ENCODE measurements at places on chromosomes 6 and 20.

DNA sequence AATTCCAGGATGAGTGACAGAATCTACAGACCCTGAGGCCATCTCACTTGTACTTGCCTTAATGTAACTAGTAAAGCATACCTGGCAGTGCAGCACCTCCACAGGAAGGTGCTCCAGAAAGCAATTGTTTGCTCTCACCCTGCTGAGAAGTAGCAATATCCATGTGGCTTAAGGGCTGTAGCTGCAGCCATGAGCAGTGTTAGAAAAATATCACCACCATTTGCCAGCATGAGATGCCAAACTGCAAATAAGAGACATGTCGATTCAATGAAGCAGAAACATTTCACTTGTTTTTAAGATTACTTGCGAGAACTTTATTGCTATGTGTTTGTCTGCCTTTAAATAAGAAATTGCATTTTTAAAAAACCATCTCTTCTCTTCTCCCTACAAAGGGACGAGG, 151.5 kb downstream of the PRL start:
- no peak overlapping the region for H3K27ac ChIP-seq
- H3K36me3 ChIP-seq: no peaks in the 10 kb centered on the region
- H3K4me3 ChIP-seq: no peak overlapping the region
- no peak for DNase-seq
- peaks cover 5% of the 10 kb centered on the region for H3K4me1 ChIP-seq

GRCh38 chr6:150435832-150436231, 67.0 kb downstream of the IYD start:
- DNase-seq: no peak
- H3K4me3 ChIP-seq: no peak overlapping the region
- peaks cover under 1% of the 10 kb centered on the region for H3K27me3 ChIP-seq
- H3K4me1 ChIP-seq: no peaks in the 10 kb centered on the region

DNA sequence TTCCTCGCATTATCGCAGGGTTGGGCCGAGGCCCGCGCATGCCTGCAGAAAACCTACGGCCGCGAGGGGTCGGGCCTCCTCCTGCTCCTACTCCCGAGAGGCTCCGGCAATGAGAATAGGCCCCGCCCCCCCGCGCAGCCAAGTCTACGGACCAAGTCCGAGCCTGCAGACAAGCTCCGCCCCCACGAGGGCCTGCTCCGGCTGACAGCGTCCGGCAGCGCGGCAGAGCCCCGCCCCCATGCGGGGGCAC, 3.1 kb upstream of the GPSM3 start:
- H3K4me3 ChIP-seq: peak overlapping the region; percentile 95
- peak overlapping the region; percentile 99 for H3K27ac ChIP-seq
- H3K36me3 ChIP-seq: peaks cover 10% of the 10 kb centered on the region

GRCh38 chr20:49045440-49046086, 549 bp upstream of the CSE1L start:
- peak; percentile 63 for DNase-seq
- H3K36me3 ChIP-seq: peaks cover 25% of the 10 kb centered on the region
- peaks cover 34% of the 10 kb centered on the region for H3K4me1 ChIP-seq
- H3K27me3 ChIP-seq: no peaks in the 10 kb centered on the region

DNA sequence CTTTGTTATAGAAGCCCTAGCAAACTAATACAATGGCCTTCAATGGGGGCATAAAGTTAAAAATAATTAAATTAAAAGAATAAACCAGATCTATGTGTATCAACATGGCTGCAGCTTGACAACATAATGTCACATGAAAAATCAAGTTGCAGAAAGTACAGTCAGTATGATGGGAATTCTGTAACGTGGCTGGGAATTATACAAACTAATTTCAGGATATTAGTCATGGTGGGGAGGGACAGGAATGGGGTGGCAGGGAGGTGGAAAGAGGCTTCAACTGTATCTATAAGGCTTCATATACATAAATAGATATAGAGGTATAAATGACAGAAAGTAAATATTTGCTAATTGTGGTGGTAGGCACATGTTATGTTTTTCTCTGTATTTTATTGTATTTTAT, 107.1 kb downstream of the UNC5CL start:
- no peak for DNase-seq
- H3K27me3 ChIP-seq: peaks cover 18% of the 10 kb centered on the region
- H3K4me1 ChIP-seq: no peaks in the 10 kb centered on the region
- no peak overlapping the region for H3K27ac ChIP-seq

GRCh38 chr6:165556116-165556843, 106.8 kb downstream of the PDE10A start:
- no peak overlapping the region for H3K4me3 ChIP-seq
- H3K27me3 ChIP-seq: no peaks in the 10 kb centered on the region
- H3K4me1 ChIP-seq: no peaks in the 10 kb centered on the region
- no peak overlapping the region for H3K27ac ChIP-seq

DNA sequence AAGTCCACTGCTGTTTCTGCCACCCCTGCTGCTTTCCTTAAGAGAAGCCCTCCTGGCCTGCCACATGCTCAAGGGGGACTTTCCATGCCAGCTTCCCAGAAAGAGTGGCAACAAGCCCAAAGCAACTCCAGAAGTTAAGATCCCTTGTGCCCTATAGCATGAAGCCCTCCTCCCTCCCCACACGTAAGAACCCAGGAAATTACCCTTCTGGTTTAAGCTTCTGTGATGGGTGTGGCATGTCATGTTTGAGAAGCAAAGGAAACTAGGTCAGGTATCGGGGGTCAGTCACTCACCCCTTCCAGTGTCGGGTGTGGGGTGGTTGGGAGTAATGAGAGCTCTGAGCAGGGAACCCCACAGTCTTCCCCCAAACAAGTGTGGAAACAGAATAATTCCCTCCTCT, 196.1 kb downstream of the LRFN2 start:
- no peak overlapping the region for H3K4me3 ChIP-seq
- H3K36me3 ChIP-seq: no peaks in the 10 kb centered on the region
- DNase-seq: no peak
- H3K27me3 ChIP-seq: peaks cover 39% of the 10 kb centered on the region
- H3K4me1 ChIP-seq: peaks cover 12% of the 10 kb centered on the region

GRCh38 chr6:89313006-89313405, 2.1 kb downstream of the GABRR2 start:
- H3K36me3 ChIP-seq: peaks cover 6% of the 10 kb centered on the region
- no peak overlapping the region for H3K4me3 ChIP-seq
- no peak for DNase-seq
- no peak overlapping the region for H3K27ac ChIP-seq
- no peaks in the 10 kb centered on the region for H3K27me3 ChIP-seq
- H3K4me1 ChIP-seq: no peaks in the 10 kb centered on the region

- peaks cover 8% of the 10 kb centered on the region for H3K27me3 ChIP-seq
- no peak overlapping the region for H3K27ac ChIP-seq
- H3K36me3 ChIP-seq: no peaks in the 10 kb centered on the region
- no peak for DNase-seq
- H3K4me3 ChIP-seq: no peak overlapping the region
Measured at GRCh38 chr20:49399329-49399728, 83.1 kb downstream of the KCNB1 start.

GRCh38 chr20:7220755-7221154, 453.3 kb downstream of the BMP2 start:
- no peak overlapping the region for H3K4me3 ChIP-seq
- H3K27me3 ChIP-seq: no peaks in the 10 kb centered on the region
- no peaks in the 10 kb centered on the region for H3K36me3 ChIP-seq
- DNase-seq: no peak
- no peaks in the 10 kb centered on the region for H3K4me1 ChIP-seq

GRCh38 chr6:6738922-6739716, 150.6 kb downstream of the LY86 start:
- DNase-seq: no peak
- peaks cover 2% of the 10 kb centered on the region for H3K4me1 ChIP-seq
- no peaks in the 10 kb centered on the region for H3K36me3 ChIP-seq
- peaks cover 65% of the 10 kb centered on the region for H3K27me3 ChIP-seq
- H3K4me3 ChIP-seq: no peak overlapping the region
- H3K27ac ChIP-seq: no peak overlapping the region

DNA sequence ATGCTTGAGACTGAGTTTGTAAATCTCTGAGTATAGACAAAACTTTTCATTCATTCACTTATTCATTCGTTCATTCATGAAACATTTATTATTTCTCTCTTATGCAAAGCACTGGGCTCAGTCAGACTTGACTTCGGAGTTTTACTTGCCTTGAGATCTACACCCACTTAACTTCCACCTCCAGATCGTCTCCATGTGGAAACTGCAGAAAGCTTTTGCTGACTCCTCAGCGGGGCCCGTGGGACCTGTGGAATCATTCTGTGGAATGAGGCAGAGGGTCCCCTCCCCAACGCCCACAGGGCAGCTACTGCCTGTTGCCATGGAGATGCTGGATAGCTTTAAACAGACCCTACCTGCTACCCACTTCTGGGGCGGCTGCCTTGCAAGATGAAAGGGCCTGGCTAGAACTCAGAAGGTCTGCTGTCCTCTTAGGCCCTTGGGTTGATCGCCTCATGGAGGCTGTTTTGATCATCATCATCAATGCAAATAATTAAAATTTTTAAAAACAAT, 66.4 kb upstream of the KCNG1 start:
- H3K4me3 ChIP-seq: no peak overlapping the region
- H3K4me1 ChIP-seq: peaks cover 6% of the 10 kb centered on the region
- DNase-seq: no peak
- H3K27me3 ChIP-seq: peaks cover 61% of the 10 kb centered on the region
- no peak overlapping the region for H3K27ac ChIP-seq

GRCh38 chr20:32473231-32474008, 111.7 kb downstream of the NOL4L start:
- H3K27ac ChIP-seq: no peak overlapping the region
- H3K27me3 ChIP-seq: no peaks in the 10 kb centered on the region
- H3K4me3 ChIP-seq: no peak overlapping the region
- H3K4me1 ChIP-seq: no peaks in the 10 kb centered on the region
- DNase-seq: no peak

- H3K4me3 ChIP-seq: no peak overlapping the region
- no peaks in the 10 kb centered on the region for H3K36me3 ChIP-seq
- DNase-seq: no peak
- H3K27ac ChIP-seq: no peak overlapping the region
Measured at GRCh38 chr20:47049771-47050170, 155.1 kb downstream of the EYA2 start.

DNA sequence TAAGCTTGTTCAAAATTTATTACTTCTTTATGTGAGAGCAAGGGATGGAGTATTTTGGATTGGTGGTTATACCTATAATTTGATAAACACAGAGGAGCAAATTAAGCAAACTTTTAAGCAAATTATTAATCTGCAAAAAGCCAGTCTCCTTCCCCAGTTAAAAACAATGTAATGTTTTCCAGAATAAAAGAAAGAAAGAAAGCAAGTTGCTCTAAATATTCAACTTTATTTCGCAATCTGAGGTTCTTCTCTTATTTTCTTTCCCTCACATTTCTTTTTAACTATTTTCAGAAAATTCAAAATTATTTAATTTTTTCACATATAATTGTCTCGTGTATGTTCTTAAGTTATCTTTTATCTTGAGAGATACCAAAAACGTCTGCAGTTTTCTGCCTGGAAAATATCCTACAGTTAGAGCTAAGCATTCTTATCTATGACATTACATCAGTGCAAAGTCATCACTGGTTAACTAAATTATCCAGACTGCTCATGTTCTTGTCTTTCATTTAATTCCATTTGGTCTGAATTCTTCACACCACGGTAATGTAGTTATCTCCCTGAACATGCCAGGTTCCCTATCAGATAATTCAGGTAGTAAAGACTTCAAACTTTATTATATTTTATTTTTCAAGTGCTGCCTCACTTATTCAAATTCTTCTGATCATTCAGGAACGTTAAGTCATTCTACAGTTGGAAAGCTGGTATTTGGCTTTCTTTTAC, 3.3 kb upstream of the CNKSR3 start:
- no peak for DNase-seq
- H3K36me3 ChIP-seq: no peaks in the 10 kb centered on the region
- H3K4me1 ChIP-seq: peaks cover 9% of the 10 kb centered on the region

DNA sequence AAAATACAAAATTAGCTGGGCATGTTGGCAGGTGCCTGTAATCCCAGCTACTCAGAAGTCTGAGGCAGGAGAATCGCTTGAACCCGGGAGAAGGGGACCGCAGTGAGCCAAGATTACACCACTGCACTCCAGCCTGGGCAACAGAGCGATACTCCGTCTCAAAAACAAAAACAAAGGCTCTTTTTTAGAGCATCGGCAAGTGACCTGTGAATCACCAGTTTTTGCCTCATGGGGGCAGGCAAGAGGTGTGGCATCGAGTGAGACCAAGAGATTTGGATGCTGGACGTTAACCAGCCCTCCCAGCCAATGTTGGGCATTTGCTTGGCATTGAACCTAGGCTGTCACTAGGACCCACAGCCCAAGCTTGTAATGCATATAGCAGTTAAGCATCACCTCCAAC, 14.6 kb upstream of the CDK5RAP1 start:
- H3K4me3 ChIP-seq: no peak overlapping the region
- no peak overlapping the region for H3K27ac ChIP-seq
- no peaks in the 10 kb centered on the region for H3K27me3 ChIP-seq

DNA sequence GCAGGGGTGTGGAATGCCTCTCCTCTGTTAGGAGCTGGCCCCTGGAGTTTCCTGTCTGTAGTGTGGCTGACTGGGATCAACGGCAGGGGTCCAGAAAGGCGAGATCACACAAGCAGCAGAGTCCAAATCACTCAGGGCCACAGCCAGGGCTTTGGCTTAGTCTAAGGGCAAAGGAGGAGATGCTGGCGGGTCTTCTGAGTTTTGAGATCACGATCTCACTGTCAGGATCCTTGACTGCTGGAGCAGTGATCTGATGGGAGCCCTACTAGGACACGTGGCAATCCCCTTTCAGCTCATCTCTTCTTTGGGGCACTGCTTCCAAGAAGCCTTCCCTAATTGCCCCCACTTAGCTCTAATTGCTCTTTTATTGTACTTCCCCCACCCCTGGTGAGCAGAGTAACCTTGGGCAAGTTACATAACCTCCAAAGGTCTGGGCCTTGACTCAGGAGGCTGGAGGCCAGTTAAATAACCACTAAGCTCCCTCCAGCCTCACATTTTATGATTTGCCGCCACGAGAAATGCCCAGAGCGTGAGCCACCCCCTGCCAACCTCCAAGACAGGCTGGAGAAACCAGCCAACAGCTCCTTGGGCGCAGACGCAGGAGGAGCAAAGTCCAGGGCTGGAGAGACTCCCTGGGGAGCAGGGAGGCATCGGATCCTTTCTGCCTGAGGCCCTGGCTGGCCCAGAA, 12.0 kb downstream of the KCNK5 start:
- no peak for DNase-seq
- H3K36me3 ChIP-seq: peaks cover 36% of the 10 kb centered on the region
- peaks cover 90% of the 10 kb centered on the region for H3K4me1 ChIP-seq
- H3K4me3 ChIP-seq: no peak overlapping the region
- peak overlapping the region; percentile 72 for H3K27ac ChIP-seq
- no peaks in the 10 kb centered on the region for H3K27me3 ChIP-seq

DNA sequence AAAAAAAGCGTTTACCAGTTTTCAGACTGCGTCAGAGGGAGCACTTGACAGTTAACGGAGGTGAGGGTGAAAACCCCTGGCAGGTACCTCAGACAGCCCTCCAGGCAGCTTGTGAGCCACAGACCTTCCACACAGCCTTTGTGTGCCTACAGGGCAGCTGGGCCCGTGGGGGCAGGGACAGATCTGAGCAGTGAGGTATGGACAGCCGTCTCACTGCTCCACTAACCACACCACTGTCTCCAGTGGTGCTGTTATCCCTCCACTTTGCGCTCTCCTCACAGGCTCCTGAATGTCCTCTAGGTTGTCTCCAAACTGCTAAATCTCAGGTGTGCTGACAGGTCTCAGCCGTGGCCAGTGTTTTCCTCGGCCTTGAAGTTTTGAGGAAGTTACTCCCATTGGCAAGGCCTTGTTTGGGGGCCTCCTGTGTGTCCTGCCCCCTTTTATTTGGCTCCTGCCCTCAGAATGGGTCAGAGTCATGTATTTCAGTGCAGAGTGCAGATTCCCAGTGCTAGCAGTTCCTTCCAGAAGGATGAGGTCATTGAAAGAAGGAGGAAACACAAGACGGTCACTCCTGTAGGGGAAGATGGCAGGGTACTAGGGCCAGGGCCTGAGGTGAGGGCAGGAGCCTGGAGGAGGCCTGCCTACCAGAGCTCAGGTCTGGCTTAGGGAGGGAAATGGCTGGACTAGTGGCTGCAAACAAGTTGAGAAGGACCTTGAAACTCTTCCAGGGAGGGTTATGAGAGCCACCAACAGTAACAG, 11.8 kb downstream of the GFRA4 start:
- H3K36me3 ChIP-seq: peaks cover 1% of the 10 kb centered on the region
- H3K4me3 ChIP-seq: no peak overlapping the region
- DNase-seq: peak; percentile 34

Measured in activated CD8-positive, alpha-beta memory T cell treated with anti-CD3 and anti-CD28 coated beads, Interleukin-2, amount 10 ng/mL, durations not matched to agents 7 days and 5 days (primary cell).